AG08395 (cell line): ENCODE measurements at places on chromosomes 5 and 9.

DNA sequence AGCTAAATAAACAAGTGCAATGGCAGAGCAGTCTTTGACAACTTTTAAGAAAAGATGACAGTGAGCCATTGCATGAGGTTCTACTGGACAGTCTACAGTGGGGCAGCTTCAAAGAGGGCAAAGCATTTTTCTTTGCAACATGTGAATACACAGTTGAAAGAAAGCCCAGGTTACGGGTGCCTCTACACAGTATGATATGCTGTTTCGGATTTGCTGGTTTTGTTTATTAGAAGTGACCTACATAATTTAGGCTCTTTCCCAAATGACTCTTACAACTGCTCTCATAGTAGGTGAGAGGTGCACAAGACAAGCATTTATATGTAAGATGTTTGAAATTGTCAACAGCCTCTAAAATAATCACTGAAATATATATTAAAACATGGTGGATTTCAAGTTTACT is 62.4 kb downstream of the MEF2C start:
- DNase-seq: no peak

- DNase-seq: no peak
These were observed 221.6 kb downstream of the NFIB start for GRCh38 chr9:14092344-14092743.

DNA sequence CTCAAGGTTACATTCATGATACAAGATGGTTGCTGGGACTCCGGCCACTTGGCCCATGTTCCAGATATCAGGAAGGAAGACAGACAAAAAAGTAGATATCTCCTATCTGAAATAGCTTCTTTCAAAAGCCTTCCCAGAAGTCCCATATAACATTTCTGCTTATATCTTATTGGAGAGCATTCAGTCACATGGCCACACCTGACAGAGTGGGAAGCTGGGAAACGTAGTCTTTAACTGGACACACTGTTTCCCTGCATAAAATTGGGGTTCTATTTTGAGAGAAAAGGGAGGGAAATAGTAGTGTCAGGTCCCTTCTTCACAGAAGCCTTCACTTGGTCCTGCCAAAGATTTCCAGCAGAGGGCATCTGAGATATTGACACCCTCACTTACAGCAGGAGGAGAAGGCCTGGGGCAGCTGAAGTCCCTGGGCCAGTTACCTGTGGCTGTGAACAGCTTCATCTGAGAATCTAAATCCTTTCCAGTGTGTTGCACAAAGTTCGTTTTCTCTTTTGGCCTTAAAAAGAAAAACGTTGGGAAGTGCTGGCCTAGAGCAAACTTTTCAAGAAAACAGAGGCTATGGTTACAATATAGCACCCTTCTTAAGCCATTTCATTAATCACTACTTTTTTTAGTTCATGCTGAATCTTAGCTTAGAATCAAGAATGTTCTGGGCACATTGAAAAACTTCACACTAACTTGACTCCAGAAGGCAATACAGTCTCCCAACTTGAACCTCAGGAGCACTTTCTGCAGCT is 33.5 kb downstream of the SPEF2 start:
- DNase-seq: peak; percentile 60

- peak; percentile 63 for DNase-seq
These were observed 354.6 kb downstream of the BNC2 start for GRCh38 chr9:16515879-16516301.

- no peak for DNase-seq
These were observed 107.9 kb upstream of the ALDH1B1 start for GRCh38 chr9:38284588-38285051.

DNA sequence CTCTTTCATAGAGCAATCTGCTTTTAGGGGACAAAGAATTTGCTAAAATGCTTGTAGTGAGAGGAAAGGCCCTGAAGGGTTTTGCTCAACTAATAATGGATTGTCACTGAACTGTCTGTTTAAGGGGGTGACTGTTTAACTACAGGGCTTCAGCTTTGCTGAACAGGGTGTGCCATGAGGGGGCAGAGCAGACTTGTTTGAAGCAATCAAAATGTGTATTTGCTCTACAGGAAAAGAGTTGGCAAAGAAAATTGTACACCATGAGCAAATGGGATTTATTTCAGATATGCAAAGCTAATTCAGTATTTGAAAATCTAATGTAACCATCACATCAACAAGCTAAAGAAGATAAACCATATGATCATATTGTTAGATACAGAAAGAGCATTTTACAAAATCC is 154.3 kb downstream of the GABRG2 start:
- DNase-seq: no peak

- no peak for DNase-seq
These were observed 285.5 kb upstream of the MAP3K1 start for GRCh38 chr5:56529666-56530430.

DNA sequence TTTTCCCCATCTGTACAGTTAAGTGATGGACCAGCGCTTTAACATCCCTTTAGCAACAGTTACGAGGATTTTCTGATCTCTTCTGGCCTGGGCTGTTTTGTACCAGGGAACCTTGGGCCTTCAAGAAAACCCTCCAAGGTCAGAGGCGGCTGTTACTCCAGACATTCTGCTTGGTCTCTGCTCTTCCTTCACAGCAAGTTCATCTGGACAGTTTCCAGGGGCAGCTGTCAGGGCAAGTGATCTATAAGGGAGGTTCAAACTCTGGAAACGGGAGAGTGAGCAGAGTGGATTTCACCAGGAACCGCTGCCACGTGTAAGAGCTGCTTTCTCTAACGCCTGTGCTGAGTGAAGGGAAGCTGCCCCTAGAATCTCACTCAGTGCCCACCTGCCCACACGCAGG is 36.7 kb downstream of the ZNF618 start:
- no peak for DNase-seq

DNA sequence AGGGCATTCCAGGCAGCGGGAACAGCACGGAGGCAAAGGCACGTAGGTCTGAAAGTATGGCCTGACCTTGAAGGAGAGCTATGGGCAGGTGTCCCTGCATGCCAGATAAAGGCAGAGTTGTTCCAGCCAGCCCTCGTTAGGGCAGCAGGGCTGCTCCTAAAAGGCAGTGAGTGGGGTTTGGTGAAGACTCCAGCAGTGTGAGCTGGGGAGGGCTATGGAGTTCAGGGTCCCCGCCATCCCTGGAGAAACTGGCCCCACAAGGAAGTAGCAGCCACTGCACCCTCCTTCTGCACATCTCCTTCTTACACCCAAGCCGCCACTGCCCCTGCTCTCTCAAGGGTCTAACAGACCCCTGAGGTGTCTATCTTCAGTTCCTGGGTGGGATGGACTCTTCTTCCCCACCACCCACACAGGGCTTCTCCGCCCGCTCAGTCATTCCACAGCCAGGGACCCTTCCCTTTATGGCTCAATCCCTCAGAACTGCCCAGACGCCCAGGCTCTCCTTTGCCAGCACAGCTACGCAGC is 1.4 kb downstream of the AKNA start:
- DNase-seq: no peak

- no peak for DNase-seq
These were observed 15.8 kb downstream of the ISL1 start for GRCh38 chr5:51398875-51399642.
